ENCODE measurements at places on chromosomes 13 and 19.

DNA sequence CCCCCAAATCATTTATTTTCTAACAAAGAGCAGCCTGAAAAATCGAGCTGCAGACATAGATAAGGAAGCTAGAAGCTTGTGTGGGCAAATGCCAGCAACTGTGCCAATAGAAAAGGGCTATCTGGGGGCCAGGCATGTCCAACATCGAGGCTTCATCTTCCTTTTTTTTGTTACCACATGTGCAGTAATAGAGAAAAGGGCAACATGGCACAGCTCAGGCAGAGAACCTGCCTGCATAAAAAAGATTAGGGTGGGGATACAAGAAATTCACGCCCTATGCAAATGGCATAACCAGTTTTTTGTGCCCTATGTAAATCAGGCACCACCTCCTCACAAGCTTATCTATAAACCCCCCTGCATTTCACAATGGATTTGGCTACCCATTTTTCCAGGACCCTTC, 60.4 kb upstream of the ABCC4 start:
- no peak for DNase-seq

DNA sequence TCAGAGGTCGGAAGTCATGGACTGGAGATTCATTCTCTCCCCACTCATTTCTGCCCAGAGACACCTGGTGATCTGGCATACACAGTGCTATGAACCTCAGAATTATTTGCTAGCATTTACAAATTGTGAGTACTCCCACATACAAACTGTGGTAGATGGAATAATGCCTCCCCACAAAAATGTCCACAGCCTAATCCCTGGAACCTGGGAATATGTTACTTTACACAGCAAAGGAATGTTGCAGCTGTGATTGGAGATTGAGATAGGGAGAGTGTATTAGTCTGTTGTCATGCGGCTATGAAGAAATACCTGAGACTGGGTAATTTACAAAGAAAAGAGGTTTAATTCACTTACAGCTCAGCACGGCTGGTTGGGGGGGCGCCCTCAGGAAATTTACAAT, 3.1 kb upstream of the UQCRFS1 start:
- DNase-seq = no peak

DNA sequence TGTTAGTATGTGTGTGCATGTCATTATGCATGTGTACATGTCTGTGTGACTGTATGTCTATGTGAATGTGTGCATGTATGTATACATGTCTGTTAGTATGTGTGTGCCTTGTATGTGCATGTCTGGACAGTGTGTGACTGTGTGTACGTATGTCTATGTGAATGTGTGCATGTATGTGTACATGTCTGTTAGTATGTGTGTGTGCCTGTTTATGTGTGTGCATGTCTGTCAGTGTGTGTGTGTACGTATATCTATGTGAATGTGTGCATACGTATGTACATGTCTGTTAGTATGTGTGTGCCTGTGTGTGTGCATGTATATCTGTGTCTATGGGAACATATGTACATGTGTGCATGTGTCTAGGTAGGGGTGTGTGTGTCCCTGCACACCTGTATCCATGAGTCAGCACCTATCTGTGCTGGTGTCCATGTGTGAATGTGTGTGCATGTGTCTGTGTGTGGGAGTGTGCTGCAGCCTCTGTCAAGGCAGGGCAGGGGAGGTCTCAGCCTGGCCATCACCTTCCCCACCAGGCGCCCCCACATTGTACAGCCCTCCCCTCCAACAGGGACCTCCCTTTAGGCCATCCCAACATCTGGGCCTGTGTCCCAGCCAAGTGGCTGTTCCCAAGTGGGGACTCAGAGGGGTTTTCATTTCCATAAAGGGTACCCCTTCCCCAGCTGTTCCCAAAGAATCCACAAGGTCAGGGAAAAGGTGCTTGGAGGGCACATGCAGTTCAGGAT, 4.4 kb downstream of the GAS6 start:
- DNase-seq = no peak

GRCh38 chr13:72983085-72983768, 75.6 kb upstream of the KLF5 start:
- no peak for DNase-seq

DNA sequence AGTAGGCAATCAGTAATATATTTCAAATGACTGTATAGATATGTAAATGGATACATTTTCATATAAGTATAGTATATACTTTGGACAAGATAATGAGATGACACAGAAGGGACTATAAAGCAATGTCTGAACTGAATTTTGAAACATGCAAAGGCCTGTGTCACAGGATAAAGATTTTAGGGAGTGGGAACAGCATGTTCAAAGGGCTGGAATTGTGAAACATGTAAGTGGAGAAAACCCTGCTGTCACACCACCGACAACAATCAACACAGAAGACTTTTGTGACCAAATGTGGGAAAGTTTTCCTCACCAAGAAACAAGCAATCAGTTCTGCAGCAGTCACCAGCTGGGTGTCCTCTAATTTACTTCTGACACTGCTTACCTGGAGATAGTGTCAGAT, 42.9 kb downstream of the LPAR6 start:
- no peak for DNase-seq

DNA sequence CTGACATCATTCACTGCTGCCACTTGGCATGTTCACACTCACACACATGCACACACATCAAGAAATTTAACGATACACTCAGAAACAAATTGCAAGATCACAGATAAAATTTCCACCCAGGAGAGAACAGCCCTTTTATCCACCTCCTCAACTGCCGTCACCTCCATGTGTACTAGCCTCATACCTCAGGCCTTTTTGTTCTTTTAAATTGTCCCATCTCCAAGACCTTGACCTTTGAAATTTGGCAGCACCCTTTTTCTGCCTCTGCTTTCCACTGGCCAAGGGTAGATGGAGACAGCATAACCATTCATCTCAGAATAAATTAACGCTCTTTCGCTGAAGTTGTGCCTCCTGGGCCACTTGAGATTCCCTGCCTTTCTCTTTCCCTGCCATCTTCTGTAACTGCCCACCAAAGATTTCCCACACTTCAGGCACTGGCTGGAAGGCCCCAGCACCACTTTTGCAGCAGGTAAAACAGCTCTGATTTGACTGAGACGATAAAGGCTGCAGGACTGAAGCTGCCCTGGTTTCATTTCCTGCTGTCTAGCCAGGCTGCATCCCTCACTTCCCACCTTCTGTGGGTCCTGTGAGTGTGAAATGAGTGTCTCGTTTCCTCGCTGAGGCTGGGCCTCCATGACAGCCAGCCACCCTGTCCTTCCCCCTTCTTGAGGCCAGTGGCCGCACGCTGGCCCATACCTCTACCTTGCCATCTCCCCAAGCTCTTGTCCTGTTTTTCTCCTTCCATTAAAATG, 39.3 kb downstream of the MBNL2 start:
- DNase-seq = peak; percentile 71

DNA sequence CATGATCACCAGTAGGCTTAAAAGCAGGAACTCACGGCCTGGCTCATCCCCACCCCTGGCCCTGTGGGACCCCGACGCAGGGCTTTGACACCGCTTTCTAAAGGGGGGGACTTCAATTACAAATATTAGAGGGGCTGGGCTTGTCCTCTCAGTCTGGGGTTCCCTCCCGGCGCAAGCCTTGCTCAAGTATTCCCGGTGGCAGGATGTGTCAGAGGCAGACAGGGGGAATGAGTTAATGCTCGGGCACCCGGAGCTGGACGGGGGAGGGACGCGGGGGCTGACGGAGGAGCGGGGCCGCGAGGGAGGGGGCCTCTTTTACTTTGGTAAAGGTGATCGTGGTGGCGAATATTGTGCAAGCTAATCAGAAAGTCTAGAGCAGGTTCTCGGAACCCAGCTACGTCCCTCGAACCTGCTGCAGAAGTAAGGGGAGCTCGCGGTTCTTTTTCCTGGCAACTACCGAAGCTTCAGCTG, 1.1 kb downstream of the FGF14 start:
- DNase-seq = no peak

DNA sequence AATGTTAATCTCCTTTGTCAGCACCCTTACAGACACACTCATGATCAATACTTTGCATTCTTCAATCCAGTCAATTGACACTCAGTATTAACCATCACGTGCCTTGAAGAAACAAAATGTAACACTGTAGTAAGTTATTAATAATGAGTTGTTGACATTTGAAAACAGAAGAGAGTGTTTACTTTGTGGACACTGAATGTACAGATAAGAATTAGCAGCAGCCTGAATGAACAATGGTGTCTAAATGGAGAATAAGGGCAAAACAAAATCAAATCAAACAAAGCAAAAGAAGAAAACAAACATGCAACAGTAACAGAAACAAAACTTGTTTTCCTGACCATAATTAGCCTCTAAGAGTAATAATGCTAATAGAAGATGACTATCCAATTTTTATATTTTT, 1191.1 kb upstream of the MIR17HG start:
- no peak for DNase-seq

GRCh38 chr19:8057545-8058270, 5.1 kb downstream of the CCL25 start:
- no peak for DNase-seq

- DNase-seq = no peak
These were observed 58.3 kb downstream of the RAB20 start for GRCh38 chr13:110503037-110503901.

GRCh38 chr19:38543807-38544568, 73.8 kb downstream of the MAP4K1 start:
- DNase-seq = no peak

- no peak for DNase-seq
These were observed 40.5 kb upstream of the EBPL start for GRCh38 chr13:49731766-49732165.

Measured in CD4-positive, alpha-beta T cell (primary cell).